Renal cortical epithelial cell (primary cell): ENCODE measurements at places on chromosomes 5 and 9. TPM values are rescaled to one million over a fixed set of nuclear protein-coding genes. Genes with fewer than 3 reads are reported as not detected.

NRARP gene
- total RNA-seq: 0.55 and 1.0 TPM in 2 replicates

MYOZ3 gene
- 0.45 and 0.87 TPM in 2 replicates for total RNA-seq

GABRB2 gene
- total RNA-seq: not detected in 2 replicates

DNA sequence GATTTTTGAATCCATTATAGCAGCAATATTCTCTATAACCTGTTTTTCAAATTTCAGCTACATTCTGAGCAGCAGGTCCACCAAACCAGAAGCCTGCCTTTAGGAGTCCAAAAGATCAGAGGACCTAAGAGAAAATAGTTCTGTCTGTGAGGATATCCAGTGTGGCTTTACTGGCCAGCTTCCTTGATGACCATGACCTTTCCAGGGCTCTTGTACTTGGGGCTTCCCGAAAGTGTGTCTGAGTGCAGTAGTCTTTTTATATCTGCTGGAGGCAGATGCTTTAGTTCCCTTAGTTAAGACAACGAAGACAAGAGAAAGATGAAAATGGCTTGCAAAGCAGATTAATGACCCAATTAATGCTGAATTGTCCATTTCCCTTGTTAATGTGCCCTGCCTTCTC is 72.4 kb downstream of the SGCD start:
- no peak for DNase-seq

DNA sequence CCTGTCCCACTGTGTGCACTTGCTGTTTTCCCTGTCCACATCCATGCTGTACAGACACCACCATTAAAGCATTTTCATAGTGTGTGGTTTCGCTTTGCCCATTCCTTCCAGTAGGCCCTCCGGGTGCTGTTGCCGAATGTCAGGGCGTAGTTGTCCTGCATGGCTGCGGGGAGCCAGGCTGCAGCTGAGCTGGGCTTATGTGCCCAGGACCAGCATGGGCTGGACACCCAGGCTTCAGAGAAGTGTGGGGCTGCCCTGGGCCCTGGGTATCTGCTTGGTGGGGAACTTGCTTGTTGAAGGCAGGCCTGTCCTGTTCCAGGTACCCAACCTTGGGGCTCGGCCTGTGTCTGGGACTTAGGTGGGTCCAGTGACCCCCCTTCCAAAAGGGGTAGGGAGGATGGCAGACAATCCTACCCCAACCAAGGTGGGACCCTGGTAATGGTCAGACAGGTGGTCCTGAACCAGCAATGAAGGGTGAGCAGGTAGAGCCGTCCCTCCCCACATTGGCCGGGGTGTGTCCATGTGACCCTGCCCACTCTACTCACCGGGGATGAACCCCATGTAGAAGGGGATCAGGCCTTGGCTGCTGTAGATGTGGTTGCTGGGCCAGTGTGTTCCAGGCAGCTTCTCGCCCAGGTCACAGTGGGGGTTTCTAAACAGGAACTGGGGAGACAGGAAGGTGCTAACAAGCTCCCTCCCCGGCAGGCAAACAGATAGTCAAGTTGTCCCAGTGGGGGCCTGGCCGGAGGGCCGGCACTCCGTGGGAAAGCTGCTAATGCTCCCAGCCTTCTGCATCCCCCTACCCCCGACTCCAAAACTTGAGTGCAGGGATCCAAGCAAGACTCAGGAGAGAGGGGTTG is 2.8 kb downstream of the TUBB4B start:
- no peak for DNase-seq
